ENCODE measurements at places on chromosomes 3 and 15.

DNA sequence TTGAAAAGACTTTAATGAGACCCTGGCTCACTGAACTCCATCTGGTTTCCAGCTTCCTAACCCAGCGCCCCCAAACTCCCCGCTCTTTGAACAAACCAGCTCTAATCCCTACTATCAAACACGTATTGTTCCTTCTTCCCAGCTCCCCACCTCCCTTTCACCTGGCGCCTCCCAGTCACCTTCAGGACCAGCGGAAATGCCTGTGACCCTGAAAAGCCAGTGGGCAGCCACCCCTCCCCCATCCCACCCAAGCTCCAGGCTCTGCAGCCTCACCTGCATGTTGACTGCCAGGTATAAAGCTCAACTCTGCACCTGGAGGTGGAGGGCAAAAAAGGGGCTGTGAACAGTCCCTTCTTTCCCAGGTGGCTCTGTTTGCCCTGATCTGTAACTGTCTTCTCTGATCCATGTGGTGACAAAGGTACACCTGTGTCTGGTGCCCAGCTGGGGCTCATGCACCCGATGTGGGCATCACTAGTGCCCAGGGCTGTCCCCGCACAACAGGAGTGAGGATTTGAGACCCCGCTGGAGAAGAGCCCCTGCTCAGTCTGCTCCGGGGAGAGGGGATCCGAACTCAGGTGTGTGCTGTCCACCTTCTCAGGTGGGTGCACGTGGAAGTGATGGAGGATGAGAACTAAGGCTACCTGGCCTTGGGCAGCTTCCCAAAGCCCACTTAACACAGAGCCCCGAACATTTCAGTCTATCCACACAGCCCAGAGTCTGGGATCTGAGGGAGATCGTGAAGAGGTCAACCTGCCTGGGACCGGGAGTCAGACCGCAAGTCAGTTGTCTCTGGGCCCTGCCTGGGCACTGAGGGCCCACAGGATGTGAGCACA, 128.9 kb downstream of the NSMCE3 start:
- no peak for DNase-seq

GRCh38 chr3:134832585-134832984, 37.5 kb downstream of the EPHB1 start:
- DNase-seq, result no peak

DNA sequence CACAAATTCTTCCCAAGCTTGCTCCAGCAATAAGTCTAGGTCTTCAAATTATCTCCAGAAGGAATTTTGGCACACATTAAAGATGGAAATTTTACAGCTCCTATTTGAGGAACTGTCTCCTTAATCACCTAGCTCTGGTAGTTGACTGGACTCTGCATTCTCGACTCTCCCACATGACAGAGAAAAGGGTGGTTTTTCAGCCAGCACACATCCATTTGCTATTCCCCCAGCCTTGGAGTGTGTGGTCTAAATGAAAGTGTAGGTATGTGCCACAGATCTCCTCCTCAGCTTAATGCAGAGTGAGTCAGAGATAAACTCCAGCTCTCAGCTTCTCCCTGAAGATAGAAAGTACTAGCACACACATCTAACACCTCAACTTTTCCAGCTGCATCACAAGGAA, 62.2 kb upstream of the ALCAM start:
- DNase-seq, result no peak

- peak; percentile 76 for DNase-seq
These were observed 3.2 kb upstream of the SIN3A start for GRCh38 chr15:75454471-75455378.

- DNase-seq, result no peak
These were observed 374.9 kb upstream of the TGFBR2 start for GRCh38 chr3:30231277-30232141.

GRCh38 chr15:63519041-63519440, 14.6 kb downstream of the USP3 start:
- no peak for DNase-seq

DNA sequence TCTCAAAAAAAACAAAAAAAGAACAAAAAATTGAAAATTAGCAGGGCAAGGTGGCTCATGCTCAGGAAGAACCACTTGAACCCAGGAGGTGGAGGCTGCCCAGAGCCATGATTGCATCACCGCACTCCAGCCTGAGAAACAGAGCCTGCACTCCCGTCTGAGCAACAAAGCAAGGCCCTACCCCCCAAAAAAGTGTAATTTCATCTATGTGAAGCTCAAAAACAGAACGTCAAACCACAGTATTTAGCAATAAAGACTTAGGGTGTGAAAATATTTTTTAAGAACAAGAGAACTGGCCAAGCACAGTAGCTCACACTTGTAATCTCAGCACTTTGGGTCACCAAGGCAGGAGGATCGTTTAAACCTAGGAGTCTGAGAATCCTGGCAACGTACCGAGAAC, 38.2 kb downstream of the STAG1 start:
- no peak for DNase-seq

- DNase-seq, result no peak
These were observed 75.3 kb upstream of the COL8A1 start for GRCh38 chr3:99562990-99563607.

DNA sequence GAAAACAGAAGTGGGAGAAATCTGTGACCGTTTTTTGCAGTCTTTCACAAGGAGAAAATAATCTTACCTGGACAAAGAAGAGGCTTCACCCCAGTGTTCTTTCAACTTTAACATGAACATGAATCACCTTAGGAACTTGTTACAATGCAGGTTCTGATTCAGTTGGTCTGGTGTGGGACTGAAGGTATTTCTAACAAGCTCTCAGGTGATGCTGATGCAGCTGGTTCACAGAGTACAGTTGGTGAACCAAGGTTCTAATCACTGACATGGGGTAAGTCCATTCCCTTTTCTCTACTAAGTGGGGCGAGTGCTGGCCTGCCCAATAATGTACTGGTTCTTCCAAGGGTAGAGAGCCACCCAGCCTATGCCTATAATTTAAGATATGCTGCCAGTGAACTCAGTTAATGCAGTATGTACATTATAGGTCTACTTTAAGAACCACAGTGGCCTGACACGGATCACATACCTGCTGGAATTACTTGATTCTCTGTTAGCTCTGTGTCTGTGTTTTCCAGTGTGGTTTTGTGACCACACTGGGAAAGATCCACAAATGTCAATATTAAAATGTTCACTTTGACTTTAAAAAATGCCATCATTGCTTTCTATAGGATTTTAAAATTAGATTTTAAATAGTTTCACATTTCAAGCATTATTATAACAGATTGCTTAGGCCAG, 304.1 kb downstream of the ZNF621 start:
- DNase-seq, result no peak

- peak; percentile 82 for DNase-seq
These were observed 65.6 kb downstream of the RHCG start for GRCh38 chr15:89430530-89431341.

DNA sequence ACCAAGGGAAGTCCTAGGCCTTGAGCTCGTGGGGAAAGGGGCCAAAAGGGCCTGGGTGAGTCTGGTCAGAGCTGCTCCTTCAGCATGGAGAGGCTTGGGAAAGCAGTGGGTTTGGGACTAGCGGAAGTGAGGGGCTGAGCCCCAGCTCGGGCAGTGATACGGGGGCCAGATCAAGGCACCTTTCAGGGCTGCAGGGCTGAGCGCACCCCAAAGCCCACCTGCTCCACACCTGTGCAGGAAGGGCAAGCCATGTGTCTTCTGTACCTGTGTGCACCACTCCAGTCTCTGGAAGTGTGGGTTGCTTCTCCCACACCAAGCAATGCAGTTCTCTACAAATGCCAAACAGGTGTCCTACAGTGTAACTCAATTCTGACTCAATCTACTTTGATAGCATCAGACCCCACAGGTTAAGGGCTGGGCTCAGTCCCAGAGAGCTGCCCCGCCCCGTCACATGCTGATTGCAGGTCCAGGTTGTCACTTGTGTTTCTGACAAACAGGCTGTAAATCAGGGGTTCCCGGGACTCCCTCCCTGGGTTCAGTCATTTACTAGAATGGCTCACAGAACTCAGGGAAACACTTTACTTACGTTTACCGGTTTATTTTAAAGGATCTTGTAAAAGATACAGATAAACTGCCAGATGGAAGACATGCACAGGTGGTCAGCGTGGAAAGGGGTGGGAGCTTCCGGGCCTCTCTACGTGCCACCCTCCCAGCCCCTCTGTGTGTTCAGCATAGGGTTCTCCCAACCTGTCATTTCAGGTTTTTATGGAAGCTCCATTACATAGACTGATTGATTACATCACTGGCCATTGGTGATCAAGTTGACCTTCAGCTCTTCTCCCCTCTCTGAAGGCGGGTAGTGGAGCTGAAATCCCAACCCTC, 28.8 kb upstream of the KLF13 start:
- DNase-seq, result no peak

DNA sequence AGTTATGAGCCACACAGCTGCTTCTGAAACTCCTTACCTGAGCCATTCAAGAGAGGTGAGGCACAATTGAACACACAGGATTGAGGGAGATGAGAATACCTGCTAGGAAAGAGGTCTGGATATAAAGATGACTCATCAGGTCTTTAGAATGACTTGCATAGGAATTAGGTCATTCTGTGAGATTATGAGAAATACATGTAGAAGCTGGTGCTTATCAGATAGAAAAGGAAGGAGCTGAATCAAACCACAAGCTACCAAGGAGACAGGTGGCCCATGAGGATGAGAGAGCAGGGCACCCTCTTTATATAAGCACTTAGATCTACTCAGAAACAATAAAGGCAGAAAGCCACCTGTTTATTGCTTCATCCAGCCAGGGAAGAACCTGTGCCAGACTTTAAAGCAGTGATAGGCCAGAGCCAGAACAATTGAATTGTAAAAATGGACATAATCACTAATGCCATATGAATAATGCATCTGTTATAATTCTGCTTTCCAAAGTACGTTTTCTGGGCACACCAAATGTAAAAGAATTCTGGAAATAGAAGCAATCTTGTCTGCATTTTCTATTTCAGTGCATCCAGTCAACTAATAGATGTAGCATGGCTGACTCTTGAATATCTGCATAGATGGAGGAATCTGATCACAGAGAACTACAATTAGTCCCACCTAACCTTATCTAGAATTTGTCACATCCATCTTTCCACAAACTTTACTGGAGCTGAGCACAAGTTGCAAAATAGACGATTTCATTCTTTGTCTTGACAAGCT, 74.9 kb downstream of the PIK3R4 start:
- DNase-seq, result no peak

GRCh38 chr3:28935146-28935545, 345.7 kb upstream of the RBMS3 start:
- DNase-seq, result no peak

GRCh38 chr15:70252951-70253320, 155.2 kb upstream of the TLE3 start:
- no peak for DNase-seq

GRCh38 chr15:38201714-38202113, 50.9 kb upstream of the SPRED1 start:
- no peak for DNase-seq

DNA sequence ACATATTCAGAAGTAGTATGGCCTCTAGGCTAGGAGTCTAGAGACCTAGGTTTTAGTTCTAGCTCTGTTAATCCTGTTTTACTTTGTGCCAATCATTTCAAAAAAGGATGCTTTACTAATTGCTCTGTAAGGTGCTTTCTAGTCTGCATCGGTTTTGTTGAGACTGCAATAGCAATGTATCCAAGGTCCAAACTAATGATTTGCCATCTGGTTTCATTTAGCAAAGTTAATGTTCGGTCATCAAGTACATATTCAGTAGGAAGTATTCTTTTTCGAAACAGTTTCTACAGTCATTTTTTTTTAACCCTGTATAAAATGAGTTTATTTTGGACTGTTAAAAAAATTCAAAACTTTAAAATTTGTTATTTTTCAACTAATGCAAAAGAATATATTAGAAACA, 2.0 kb upstream of the GALK2 start:
- no peak for DNase-seq

GRCh38 chr3:74409066-74409465, 205.4 kb downstream of the CNTN3 start:
- no peak for DNase-seq

GRCh38 chr3:73766599-73767381, 142.0 kb upstream of the PDZRN3 start:
- no peak for DNase-seq

GRCh38 chr3:153099131-153099530, 62.9 kb upstream of the RAP2B start:
- DNase-seq, result no peak

DNA sequence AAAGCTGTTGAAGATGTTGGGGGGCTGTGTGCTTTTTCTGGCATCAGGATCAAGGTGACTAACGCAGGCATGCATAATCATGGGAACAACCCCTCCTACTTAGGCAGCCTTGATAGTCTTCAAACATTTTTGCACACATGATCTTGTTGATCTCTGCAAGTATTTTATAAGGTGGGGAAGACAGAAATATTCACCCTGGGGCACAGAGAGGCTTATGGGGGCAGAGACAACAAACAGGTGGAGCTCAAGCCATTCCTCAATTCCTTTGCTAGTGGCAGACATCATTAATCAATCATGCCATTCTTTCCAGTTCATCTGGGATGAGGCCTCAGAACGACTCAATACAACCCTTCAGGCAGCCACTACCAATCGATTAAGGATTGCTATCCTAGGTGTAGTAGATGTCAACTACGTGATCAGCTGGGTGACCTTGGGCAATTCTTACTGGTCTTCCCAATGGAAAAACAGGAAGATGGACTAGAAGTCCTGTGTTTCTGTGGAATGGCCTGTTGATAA, 110.3 kb upstream of the SMAD3 start:
- no peak for DNase-seq

GRCh38 chr3:71688121-71688520, 37.1 kb downstream of the EIF4E3 start:
- DNase-seq, result no peak

DNA sequence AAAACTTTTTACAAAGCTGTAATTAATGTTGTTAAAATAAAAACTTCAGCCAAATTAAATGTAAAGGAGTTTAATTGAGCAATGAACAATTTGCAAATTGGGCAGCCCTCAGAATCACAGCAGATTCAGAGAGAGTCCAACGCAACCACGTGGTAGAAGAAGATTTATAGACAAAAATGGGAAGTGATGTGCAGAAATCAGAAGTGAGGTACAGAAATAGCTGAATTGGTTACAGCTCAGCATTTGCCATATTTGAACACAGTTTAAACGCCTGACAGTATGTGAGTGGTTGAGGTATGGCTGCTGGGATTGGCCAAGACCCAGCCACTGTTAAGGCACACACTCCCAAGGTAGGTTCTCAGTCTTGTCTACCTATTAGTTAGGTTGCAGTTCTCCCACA, 14.4 kb upstream of the PLA2G4D start:
- no peak for DNase-seq

- DNase-seq, result no peak
These were observed 438.6 kb downstream of the WDR72 start for GRCh38 chr15:53320816-53321215.

DNA sequence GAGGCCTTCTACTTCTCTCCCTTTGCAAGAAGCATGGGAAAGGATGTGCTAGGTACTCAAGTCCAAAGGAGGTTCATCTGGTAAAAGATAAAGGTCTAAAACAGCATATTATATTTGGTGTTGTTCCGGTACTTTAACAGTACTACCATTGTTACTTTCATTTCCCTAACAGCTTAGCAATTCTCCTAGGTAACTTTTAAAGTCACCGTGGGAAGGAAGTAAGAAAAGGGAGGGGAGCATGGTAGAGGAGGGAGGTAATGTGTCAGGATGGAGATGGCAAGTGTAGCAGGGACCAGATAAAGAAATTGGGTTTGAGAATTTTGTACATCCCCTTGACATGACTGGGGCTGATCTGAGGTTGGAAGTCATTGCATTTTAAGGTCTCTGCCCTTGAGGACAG, 89.4 kb upstream of the SKOR1 start:
- DNase-seq, result no peak

GRCh38 chr3:124688581-124689454, 41.4 kb upstream of the UMPS start:
- peak; percentile 44 for DNase-seq

- no peak for DNase-seq
These were observed 51.5 kb downstream of the ZMAT3 start for GRCh38 chr3:179020112-179020511.

Measured in activated T-helper 9 cell treated with anti-CD3 and anti-CD28 coated beads, Interleukin-2, amount 50 U/mL, for 16 hours (primary cell).